ENCODE measurements at places on chromosomes 5 and 9.
A peak's percentile ranks its signal among the peaks of the same experiment; 100 is the strongest.

DNA sequence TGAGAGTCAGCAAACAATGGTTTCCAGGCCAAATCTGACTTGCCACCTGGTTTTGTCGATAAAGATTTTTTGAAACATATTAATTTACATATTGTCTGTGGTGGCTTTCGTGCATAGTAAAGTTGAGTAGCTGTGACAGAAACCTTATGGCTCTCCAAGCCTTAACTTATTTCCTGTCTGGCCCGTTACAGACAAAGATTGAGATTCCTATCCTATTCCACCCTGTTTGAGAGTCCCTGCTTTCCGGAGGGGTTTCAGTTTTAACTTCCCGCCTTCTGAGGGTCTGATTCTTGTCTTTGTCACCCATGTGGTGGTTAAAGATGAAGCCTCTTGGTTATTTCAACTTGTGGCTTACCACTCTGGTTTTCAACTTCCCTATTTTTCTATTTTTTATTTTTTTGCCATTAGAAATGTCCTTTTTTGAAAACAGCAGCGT, 11.4 kb downstream of the OTULIN start:
- peak overlapping the region; percentile 65 for H3K4me3 ChIP-seq
- H3K4me1 ChIP-seq = peaks cover 60% of the 10 kb centered on the region
- no peak for DNase-seq
- no peaks in the 10 kb centered on the region for H3K27me3 ChIP-seq
- H3K27ac ChIP-seq = peak overlapping the region; percentile 82

- no peaks in the 10 kb centered on the region for H3K4me1 ChIP-seq
- H3K36me3 ChIP-seq = no peaks in the 10 kb centered on the region
- DNase-seq = no peak
- H3K27ac ChIP-seq = no peak overlapping the region
- H3K27me3 ChIP-seq = peaks cover 30% of the 10 kb centered on the region
These were observed 72.6 kb downstream of the PALM2AKAP2 start for GRCh38 chr9:109852556-109852955.

DNA sequence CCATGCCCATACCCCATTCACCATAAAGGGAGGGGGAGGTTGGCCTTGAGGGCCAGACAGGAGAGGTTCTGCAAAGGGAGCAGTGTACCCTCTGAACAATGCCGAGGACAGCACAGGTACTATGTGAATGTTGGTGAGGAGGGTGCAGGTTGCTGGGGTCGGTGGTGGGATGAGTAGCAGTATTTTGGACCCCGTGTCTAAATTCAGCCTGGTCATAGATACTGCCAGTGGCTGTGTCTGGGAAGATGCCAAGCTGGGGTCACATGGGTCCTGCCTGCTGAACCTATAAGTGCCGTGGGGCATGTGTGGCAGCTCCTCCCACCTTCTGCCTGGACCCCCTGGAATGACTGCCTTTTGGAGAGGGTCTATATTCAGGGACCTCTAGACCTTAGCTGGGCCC, 11.4 kb upstream of the SPINK4 start:
- peaks cover 2% of the 10 kb centered on the region for H3K27me3 ChIP-seq
- H3K4me1 ChIP-seq = peaks cover 13% of the 10 kb centered on the region
- H3K27ac ChIP-seq = no peak overlapping the region
- no peak for DNase-seq
- no peaks in the 10 kb centered on the region for H3K36me3 ChIP-seq
- H3K4me3 ChIP-seq = no peak overlapping the region

DNA sequence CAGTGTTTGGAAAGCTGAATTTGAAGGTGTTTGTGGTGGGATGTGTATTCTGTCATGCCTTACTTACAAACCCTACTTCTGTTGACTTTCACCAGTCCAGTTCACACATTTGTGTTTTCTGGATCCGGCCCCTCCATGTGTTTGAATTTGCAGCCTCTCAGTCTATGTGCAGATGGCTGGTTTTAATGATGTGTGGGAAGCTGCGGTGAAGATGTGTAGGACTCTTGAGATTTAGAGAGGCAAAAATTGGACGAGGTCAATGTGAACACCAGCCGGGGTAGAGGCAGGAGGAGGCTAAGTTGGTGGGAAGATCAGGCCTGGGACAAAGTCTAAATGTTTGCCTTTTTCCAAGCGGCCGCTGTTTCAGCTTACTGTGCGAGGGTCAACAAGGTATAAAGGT, 115.4 kb upstream of the KLF9 start:
- H3K27me3 ChIP-seq = no peaks in the 10 kb centered on the region
- no peak for DNase-seq
- H3K4me1 ChIP-seq = peaks cover 22% of the 10 kb centered on the region
- no peak overlapping the region for H3K4me3 ChIP-seq
- no peak overlapping the region for H3K27ac ChIP-seq
- H3K36me3 ChIP-seq = peaks cover 3% of the 10 kb centered on the region

DNA sequence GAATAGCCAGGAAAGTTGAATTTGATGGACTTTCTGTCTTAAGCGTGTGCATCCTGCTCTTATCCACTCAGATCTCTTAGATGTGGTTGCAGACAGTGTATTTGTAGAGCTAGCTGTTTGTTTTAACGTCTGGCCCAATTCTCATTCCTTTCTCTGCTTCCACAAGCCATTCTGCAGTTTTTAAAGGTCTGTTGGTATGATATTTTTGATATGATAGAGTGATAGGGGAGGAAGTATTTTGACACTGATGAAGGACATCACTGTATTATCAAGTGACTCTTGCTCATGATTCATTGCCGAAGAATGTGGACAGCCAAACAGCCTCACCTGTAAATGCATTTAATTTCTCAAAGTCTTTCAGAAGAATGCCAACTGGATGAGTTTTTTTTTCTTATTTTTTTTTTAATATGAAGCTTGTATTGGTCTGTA, 4.5 kb downstream of the TJP2 start:
- peak overlapping the region; percentile 54 for H3K4me3 ChIP-seq
- H3K27ac ChIP-seq = peak overlapping the region; percentile 64
- H3K27me3 ChIP-seq = peaks cover 2% of the 10 kb centered on the region
- no peak for DNase-seq
- peaks cover 19% of the 10 kb centered on the region for H3K36me3 ChIP-seq
